ENCODE measurements at places on chromosomes 7 and 10.

- peak; percentile 66 for DNase-seq
- peaks cover 52% of the 10 kb centered on the region for H3K4me1 ChIP-seq
- no peaks in the 10 kb centered on the region for H3K27me3 ChIP-seq
- no peaks in the 10 kb centered on the region for H3K36me3 ChIP-seq
- peak overlapping the region; percentile 98 for H3K27ac ChIP-seq
These were observed 1.4 kb downstream of the ZMIZ1 start for GRCh38 chr10:79070081-79070605.

- H3K27me3 ChIP-seq: no peaks in the 10 kb centered on the region
- peaks cover 30% of the 10 kb centered on the region for H3K4me1 ChIP-seq
- H3K27ac ChIP-seq: peak overlapping the region; percentile 92
- H3K36me3 ChIP-seq: no peaks in the 10 kb centered on the region
- no peak overlapping the region for H3K4me3 ChIP-seq
- DNase-seq: peak; percentile 49
These were observed 13.1 kb upstream of the PDK4 start for GRCh38 chr7:95609277-95609971.

DNA sequence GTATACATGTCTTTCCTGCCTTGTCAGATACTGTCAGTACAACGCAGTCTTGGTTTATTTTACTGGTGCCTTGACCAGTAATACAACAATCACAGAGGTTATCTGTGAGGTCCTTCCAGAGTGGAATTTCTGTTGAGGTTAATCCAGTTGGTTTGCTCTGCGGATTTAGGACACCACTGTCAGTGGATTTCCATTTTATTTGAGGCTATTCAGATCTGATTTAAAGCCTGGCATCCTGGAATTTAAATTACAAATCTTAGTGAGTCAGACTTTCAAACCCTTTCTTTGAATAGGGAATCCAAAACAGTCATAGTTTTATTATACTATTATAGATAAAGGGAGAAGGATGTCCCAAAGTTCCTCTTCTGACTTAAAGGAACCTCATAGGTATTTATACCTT lies 40.5 kb downstream of the ANLN start:
- H3K4me3 ChIP-seq: no peak overlapping the region
- no peaks in the 10 kb centered on the region for H3K4me1 ChIP-seq
- no peak overlapping the region for H3K27ac ChIP-seq
- H3K27me3 ChIP-seq: no peaks in the 10 kb centered on the region
- DNase-seq: no peak

DNA sequence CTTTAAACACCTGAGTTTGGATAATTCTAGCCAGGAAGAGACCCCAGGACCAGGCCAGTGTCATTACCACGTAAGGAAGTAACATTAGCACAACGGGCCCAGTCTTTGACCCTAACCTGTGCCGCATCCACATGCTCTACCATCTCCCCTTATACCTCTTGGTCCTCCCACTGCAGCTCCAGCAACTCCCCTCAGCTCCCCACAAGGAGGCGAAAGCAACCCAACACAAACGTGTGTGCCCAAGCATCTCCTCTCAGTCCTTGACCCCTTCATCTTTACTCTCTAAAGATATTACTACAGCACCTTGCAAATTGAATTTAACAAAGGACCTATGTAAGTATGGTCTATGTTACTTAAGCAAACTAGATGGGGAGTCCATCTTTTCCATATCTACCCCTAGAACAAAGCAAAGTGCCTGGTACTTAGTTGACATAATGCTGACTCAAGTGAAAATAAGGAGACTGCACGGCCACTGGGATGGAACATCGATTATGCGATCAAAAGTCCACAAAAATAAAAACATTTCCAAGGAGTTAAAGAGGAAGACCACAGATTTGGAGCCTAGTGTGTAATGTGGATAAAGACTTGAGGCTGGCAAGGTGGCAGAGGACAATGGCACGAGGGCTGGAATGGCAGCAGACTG lies 147.7 kb downstream of the JAZF1 start:
- peaks cover 28% of the 10 kb centered on the region for H3K4me1 ChIP-seq
- no peaks in the 10 kb centered on the region for H3K27me3 ChIP-seq
- H3K36me3 ChIP-seq: no peaks in the 10 kb centered on the region
- DNase-seq: no peak
- H3K27ac ChIP-seq: no peak overlapping the region

GRCh38 chr10:78433076-78433595 lies 399.5 kb downstream of the RPS24 start:
- peak overlapping the region; percentile 62 for H3K27ac ChIP-seq
- H3K36me3 ChIP-seq: no peaks in the 10 kb centered on the region
- H3K4me3 ChIP-seq: no peak overlapping the region
- H3K4me1 ChIP-seq: peaks cover 51% of the 10 kb centered on the region

GRCh38 chr7:8365499-8366110 lies 67.8 kb upstream of the NXPH1 start:
- no peaks in the 10 kb centered on the region for H3K4me1 ChIP-seq
- H3K27me3 ChIP-seq: no peaks in the 10 kb centered on the region
- DNase-seq: peak; percentile 18
- no peak overlapping the region for H3K27ac ChIP-seq
- no peak overlapping the region for H3K4me3 ChIP-seq

DNA sequence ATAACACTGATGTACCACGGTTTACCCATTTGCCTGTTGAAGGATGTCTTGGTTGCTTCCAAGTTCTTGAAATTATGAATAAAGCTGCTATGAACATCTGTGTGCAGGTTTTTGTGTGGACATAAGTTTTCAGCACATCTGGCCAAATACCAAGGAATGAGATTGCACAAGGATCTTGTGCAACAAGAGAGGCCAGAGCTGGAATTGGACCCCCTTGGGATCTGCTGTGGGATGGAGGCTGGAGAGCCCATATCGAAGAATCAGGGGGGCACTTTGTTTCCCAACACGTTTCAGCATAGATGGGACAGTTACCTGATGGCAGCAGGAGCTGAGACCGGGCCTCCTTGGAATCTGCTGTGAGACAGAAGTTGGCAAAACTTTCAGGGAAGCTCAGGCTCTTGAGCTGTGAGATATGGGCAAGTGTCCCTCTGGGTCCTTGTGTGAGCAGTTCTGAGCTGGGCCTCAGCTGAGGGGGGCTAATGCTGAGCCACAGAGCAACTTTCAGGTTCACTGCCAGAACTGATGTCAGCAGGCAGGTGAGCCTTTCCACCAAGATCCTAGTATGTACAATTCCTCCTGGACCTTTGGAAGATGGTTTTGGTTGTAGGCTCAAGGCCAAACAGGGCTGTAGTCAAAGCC lies 115.2 kb upstream of the RAB18 start:
- H3K36me3 ChIP-seq: no peaks in the 10 kb centered on the region
- no peaks in the 10 kb centered on the region for H3K27me3 ChIP-seq
- no peak overlapping the region for H3K27ac ChIP-seq
- H3K4me3 ChIP-seq: no peak overlapping the region
- no peaks in the 10 kb centered on the region for H3K4me1 ChIP-seq

- no peak overlapping the region for H3K4me3 ChIP-seq
- DNase-seq: no peak
- no peaks in the 10 kb centered on the region for H3K36me3 ChIP-seq
- no peak overlapping the region for H3K27ac ChIP-seq
- no peaks in the 10 kb centered on the region for H3K4me1 ChIP-seq
These were observed 374.4 kb downstream of the PAXIP1 start for GRCh38 chr7:154628556-154628955.

DNA sequence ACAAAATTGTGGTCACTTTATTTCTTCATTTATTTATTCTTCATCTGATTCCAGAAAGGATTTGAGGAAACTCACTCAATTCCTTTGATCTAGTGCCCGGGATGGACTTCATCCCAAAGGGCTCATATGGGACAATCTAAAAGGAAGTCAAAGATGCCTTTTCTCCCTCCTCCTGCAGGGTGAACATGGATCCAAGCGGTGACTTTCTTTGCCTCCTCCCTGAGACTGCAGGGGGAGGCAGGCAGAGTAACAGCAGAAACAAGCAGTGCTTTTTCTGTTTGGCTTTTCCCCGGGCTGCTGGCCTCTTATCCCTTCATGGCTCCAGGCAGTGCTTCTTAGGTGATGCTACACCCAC lies 10.0 kb upstream of the DNMBP start:
- H3K27ac ChIP-seq: peak overlapping the region; percentile 44
- H3K27me3 ChIP-seq: no peaks in the 10 kb centered on the region
- no peaks in the 10 kb centered on the region for H3K36me3 ChIP-seq
- no peak overlapping the region for H3K4me3 ChIP-seq

GRCh38 chr7:139651308-139651707 lies 126.5 kb downstream of the HIPK2 start:
- no peaks in the 10 kb centered on the region for H3K36me3 ChIP-seq
- H3K27me3 ChIP-seq: no peaks in the 10 kb centered on the region
- no peak overlapping the region for H3K4me3 ChIP-seq
- peaks cover 27% of the 10 kb centered on the region for H3K4me1 ChIP-seq

- no peaks in the 10 kb centered on the region for H3K36me3 ChIP-seq
- H3K4me1 ChIP-seq: no peaks in the 10 kb centered on the region
- H3K4me3 ChIP-seq: no peak overlapping the region
- H3K27me3 ChIP-seq: no peaks in the 10 kb centered on the region
These were observed 12.0 kb downstream of the IFRD1 start for GRCh38 chr7:112462236-112462635.

- no peak overlapping the region for H3K27ac ChIP-seq
- no peaks in the 10 kb centered on the region for H3K4me1 ChIP-seq
- H3K36me3 ChIP-seq: no peaks in the 10 kb centered on the region
- no peak overlapping the region for H3K4me3 ChIP-seq
- peaks cover 96% of the 10 kb centered on the region for H3K27me3 ChIP-seq
These were observed 9.8 kb upstream of the SP8 start for GRCh38 chr7:20796500-20796899.

DNA sequence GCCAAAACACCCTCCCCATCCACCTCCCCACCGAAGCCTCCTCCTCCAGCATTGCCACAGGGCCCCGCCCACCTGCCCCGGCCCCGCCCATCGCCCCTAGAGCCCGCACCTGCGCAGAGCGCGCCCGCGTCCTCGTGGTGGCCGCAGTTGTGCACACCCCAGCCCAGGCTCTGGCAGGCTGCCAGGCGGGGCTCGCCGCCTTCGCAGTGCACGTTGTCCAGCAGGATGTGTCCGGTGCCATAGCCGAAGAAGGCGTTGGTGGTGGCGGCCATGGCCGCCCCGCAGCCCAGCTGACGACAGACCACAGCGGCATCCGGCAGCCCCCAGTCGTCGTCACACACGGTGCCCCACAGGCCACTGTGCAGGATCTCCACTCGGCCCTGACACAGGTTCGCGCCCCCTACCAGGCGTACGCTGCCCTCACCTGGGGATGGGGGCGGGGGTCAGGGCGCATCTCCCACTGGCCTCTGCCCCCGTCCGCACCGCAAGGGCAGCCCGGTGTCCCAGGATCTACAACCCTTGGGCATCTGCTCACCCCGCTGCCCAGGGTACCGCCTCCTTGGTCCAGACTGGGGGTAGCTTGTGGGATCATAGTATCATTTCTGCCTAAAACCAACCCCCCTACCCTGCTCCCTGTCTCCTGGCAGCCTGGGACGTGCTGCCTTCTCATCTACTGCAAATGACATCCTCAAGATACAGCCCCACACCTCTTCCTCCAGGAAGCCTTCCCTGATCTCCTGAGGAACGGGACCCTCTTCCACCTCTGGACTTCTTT lies 11.9 kb downstream of the SSC4D start:
- H3K27me3 ChIP-seq: no peaks in the 10 kb centered on the region
- peaks cover 11% of the 10 kb centered on the region for H3K4me1 ChIP-seq
- H3K4me3 ChIP-seq: no peak overlapping the region
- H3K27ac ChIP-seq: no peak overlapping the region
- DNase-seq: no peak

GRCh38 chr7:92155108-92155739 lies 20.9 kb upstream of the CYP51A1 start:
- H3K27ac ChIP-seq: no peak overlapping the region
- no peaks in the 10 kb centered on the region for H3K27me3 ChIP-seq
- H3K36me3 ChIP-seq: no peaks in the 10 kb centered on the region
- DNase-seq: no peak

GRCh38 chr7:39172137-39172536 lies 194.4 kb downstream of the POU6F2 start:
- no peaks in the 10 kb centered on the region for H3K4me1 ChIP-seq
- no peak overlapping the region for H3K27ac ChIP-seq

- H3K27me3 ChIP-seq: no peaks in the 10 kb centered on the region
- no peaks in the 10 kb centered on the region for H3K4me1 ChIP-seq
- no peak overlapping the region for H3K27ac ChIP-seq
- H3K36me3 ChIP-seq: no peaks in the 10 kb centered on the region
- no peak for DNase-seq
- no peak overlapping the region for H3K4me3 ChIP-seq
These were observed 7.5 kb upstream of the OR6B1 start for GRCh38 chr7:143992670-143993069.

- no peak overlapping the region for H3K4me3 ChIP-seq
- no peak overlapping the region for H3K27ac ChIP-seq
- peaks cover 6% of the 10 kb centered on the region for H3K4me1 ChIP-seq
- peak; percentile 59 for DNase-seq
These were observed 72.4 kb downstream of the ABCC2 start for GRCh38 chr10:99854860-99855259.

DNA sequence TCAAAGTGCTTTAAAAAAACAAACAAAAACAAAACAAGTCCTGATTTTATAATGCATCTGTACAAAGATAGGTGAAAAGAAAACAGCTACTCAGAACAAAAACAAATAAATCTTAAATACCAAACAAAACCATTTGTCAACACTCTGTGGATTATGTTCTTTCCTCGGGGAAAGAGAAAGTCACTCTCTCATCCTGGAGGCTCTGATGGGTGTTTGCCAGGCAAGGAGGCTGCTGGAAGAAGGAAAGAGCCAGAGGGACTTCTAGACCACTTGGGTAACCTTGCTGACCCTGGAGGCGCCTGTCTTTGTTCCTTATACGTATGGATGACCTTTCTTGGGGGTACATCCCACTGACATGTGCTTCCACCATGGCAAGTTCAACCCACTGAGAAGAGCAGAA lies 92.8 kb downstream of the ZRANB1 start:
- no peak for DNase-seq
- peak overlapping the region; percentile 71 for H3K27ac ChIP-seq
- peaks cover 50% of the 10 kb centered on the region for H3K4me1 ChIP-seq

DNA sequence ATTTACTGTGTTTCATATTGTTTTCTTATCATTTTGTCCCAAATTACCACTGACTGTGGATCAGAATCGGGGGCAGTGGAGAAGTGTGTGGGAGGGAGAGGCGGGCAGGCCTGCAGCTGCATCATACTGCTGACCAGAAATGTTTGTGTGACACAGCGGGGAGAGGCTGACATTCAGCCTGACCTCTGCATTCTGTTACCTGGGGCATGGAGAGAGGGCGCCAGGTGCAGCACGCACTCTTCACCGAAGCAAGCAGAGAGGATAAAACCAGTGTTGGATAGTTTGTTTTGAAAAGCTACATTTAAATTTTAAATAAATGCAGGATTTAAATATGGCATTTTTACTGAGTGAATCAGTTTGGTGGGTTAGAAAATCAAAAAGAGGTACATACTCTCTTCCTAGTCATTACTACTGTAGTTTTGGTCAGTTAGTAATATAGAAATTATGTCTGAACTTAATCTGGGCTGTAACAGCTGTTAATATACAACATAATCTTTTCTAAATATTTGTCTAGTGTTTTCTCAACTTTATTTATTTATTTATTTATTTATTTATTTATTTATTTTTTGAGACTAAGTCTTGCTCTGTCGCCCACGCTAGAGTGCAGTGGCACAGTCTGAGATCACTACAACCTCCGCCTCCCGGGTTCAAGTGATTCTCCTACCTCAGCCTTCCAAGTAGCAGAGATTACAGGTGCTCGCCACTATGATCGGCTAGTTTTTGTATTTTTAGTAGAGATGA lies 8.8 kb upstream of the STMP1 start:
- H3K27me3 ChIP-seq: no peaks in the 10 kb centered on the region
- H3K4me3 ChIP-seq: no peak overlapping the region
- H3K36me3 ChIP-seq: no peaks in the 10 kb centered on the region
- DNase-seq: no peak
- no peaks in the 10 kb centered on the region for H3K4me1 ChIP-seq

Data from hepatocyte (in vitro differentiated cells).